Activated T-cell treated with anti-CD3 and anti-CD28 coated beads for 48 hours (primary cell): ENCODE measurements at places on chromosomes 11 and 22.

DNA sequence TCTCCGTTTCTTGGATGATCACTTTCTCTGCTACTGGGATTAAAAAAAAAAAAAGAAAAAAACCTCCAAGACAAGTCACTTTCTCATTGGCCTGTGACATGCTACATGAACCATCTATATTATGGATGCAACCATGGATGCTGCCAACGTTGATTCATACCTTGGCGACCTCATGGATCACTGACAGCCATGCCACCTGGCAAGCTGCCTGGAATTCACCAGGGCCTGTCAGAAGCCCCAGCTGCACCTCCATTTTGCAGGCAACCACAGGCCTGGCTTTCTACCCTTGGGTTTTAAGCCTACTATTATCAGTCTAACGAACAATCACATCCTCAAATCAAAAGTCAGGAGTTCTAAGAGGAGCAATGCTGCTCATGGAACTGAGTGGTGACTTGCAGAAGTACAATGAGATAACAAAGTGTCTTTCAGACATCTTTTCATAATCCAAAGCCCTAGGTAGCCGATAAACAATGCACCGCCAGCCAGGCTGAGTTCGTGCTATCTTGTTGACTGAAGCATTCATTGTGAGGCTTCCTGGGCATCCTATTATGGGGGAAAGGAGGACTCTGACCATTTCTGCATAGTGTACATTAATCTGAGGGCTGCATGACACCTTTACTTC is 48.0 kb upstream of the CADM1 start:
- DNase-seq = no peak

DNA sequence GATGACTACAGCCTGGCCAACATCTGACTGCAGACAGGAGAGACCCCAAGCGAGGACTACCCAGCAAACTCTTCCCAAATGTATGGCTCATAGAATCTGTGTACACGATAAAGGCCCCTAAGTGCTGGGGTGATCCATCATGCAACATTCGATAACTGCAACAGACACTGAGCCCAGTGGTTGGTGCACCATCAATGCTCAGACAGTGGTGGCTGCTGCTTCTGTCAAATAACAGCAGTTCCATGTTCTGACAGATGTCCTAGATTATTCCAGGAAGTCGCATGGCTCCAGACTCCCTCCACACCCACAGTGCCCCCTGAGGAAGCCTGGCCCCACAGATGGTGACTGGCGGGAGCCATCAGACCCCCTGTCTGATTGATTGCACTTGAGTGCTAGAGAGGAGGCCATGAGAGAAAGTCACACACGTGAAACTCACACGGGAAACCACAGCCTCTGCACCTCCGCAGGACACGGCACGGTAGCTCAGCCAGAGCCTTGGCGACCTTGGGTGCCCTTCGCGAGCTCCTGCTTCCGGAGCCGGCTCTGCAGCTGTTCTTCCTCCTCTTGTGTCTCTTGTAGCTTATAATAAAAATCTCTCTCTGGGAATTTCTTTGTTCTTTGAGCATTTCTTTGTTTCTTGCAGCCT is 1155.9 kb downstream of the TBC1D22A start:
- peak; percentile 6 for DNase-seq

- DNase-seq = no peak
Observed at GRCh38 chr11:134925432-134925831, 513.4 kb upstream of the B3GAT1 start.

- DNase-seq = no peak
Observed at GRCh38 chr11:47305734-47306483, 36.0 kb downstream of the MADD start.

DNA sequence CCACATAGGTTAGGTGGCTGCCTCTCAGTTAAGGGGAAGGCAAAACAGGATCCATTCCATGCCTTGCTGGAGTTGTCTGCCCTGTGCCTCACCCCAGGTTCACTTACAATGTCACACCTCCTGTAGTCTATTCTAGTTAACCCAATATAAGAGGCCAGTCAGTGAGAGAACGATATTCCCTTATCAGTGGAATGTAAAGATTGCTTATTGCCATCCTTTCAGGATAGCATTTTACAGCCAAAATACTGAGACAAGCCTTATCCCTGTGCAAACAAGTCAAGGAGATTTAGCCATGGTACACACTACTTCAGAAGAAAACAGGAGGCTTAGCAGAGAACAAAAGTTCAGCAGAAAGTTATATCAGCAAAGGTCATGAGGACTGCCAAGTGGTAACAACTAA is 5.5 kb downstream of the CYP2R1 start:
- DNase-seq = no peak

GRCh38 chr11:128179512-128179911 is 407.8 kb downstream of the ETS1 start:
- no peak for DNase-seq

GRCh38 chr22:41636467-41636866 is 15.4 kb downstream of the XRCC6 start:
- DNase-seq = no peak

GRCh38 chr11:98630736-98631135 is 390.0 kb upstream of the CNTN5 start:
- no peak for DNase-seq

DNA sequence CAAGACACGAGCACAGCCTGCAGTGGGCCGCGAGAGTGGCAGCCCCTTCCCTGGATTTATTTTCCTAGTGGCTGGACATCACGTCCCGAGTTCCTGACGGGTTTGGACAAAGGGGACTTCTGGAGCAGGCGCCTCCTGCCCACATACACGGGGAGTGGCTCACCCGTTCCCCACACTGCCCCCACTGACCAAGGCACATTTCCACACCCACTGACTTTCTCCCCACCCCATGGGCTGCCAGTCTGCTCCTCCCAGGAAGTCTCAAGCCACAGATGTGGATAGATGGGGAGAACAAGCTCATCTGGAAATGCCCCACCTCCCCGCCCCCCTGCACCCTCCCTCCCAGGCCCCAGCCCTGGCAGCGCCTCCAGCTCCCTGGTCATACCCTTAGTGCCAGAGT is 34.0 kb upstream of the FADD start:
- no peak for DNase-seq

GRCh38 chr11:35250621-35251020 is 111.7 kb downstream of the CD44 start:
- DNase-seq = no peak

GRCh38 chr22:49133541-49133940 is 694.1 kb downstream of the BRD1 start:
- DNase-seq = no peak

DNA sequence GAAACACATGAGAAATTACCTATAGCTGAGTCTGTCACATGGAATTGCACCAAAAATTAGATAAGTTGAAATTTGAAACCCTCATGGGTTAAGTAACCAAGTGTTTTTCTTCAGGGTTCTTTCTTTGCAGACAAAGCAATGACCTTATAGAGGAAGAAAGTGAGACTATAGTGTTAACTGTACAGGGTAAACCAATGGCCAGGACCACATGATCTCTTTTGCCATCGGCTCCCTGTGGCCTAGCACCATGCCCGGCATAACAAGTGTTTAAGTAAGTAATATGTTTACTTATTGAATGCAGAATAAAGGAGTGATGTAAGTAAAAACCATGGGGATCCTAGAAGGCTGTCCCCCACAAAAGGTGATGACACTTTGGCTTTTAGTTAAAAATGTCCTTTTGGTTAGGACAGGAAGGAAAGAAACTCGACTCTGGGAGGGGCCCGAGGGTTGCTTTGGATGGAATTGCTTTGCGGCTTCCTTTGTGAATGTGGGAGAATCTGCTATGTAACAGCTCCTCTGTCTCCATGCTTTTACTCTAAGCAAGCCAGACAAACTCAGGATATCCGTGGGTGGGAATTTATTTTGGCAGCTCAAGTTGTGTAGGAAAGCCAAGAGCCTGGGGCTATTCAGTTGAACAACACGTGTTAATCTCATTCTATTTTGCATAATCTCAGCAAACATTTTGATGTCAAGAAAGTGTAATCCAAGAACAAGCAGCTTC is 454.7 kb downstream of the INSC start:
- DNase-seq = no peak

GRCh38 chr22:28444659-28445058 is 235.0 kb downstream of the TTC28 start:
- DNase-seq = no peak

DNA sequence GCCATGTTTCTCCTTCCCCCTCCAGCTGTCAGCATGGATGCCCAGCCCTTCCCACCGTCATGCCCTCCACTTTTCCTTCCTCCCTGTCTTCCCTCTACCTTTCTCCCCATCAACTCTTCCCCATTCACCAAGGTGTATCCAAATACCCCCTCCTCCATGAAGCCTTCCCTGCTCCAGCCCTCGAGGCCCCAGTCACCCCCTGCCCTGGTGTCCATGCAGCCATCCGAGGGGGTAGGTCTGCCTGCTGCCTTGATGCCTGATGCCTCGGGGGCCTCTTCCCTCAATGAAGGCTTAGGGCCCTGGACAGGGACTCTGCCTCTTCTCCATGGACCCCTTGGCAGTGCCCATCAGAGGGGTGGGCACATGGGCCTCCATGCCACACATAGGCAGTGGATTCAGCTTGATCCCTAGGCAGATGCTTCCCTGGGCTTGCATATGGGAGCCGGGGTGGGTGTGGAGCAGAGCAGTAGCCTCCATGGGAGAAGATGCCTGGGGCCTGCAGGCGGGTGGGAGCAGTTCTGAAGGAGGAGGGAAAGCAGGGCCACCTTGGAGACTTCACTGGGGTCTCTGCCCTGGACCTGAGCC is 795.8 kb downstream of the BRD1 start:
- DNase-seq = no peak

- DNase-seq = no peak
Observed at GRCh38 chr11:119978696-119979095, 159.2 kb downstream of the TRIM29 start.

- no peak for DNase-seq
Observed at GRCh38 chr11:14582793-14583192, 60.8 kb upstream of the PDE3B start.

- DNase-seq = no peak
Observed at GRCh38 chr11:28529540-28530410, 421.6 kb downstream of the METTL15 start.

GRCh38 chr11:108708173-108708572 is 43.3 kb downstream of the DDX10 start:
- DNase-seq = no peak

- DNase-seq = no peak
Observed at GRCh38 chr11:84264066-84264465, 977.9 kb upstream of the CCDC90B start.

DNA sequence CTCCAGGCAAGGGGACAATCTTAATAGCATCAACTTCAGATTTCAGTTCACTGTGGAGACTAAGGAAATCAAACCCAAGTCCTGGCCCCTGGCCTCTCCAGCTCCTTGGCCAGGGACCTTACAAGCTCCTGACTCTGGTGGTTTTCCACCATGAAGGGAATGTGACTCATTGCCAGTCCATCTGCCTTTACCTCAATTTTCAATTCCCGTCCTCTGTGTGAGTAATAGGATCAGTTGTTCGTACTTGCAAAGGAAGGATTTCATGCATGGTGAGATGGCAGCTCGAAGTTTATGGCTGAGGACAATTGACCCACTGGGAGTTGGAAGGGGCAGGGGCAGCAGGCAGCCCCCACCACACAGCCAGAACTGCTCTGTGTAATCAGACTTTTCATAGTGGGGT is 42.5 kb downstream of the INSC start:
- DNase-seq = no peak

- DNase-seq = no peak
Observed at GRCh38 chr22:43535741-43536140, 123.9 kb downstream of the MPPED1 start.

DNA sequence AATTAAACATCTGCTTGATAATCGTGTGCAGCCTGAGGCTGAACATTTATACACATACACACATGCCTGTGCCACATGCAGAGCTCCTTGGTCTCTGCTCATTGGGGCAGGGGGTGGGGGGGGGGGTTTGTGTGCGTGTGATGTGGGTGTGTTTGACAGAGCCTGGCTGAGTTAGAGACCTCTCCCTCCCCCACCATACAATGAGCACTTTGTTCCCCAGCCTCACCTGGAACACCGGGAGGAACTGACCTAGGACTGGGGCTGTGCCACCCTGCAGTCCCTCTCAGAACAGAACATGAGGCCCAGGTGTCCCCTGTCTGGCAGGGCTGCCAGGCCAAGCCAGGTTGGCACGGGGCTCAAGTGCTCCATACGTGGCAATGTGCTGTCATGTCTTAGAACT is 96.6 kb downstream of the TP53I11 start:
- DNase-seq = no peak

- DNase-seq = no peak
Observed at GRCh38 chr11:85643191-85643614, 4.6 kb upstream of the TMEM126A start.

DNA sequence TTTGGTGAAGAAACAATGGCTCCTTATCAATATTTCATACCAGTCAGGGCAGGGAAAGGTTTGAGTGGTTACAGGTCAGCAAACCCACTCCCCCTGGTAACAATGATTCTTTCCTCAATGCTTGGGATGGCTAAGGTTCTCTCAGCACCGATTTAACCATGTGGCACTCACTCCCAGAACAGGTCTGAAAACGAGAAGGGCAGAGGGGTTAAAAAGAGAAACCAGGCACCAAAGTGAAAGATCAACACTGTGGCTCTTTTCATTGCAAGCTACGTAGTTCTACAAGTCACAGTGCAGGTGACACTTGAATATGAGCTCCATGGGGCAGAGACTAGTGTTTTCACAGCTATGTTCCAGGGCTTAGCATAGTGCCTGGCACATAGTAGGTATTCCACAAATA is 132.4 kb downstream of the PLEKHA7 start:
- DNase-seq = no peak

DNA sequence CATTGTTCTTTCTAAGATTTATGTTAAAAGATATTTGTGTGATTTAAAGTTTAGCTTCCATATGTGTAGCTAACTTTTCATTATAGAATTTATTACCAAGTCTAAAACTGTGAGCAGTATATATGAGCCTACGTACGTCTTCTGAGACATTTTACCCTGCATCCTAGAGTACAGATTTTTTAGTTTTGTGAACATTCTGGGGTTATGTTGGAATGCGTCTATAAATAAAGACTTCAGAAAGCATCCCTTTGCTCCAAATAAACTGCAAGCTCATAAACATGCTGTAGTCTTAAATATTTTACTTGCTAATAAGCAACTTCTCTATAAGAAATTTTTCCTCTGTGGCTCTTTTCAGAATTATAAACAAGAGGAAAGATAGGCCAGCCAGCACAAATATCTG is 236.5 kb downstream of the DDX10 start:
- no peak for DNase-seq

- peak; percentile 97 for DNase-seq
Observed at GRCh38 chr22:36454916-36455570, 26.4 kb downstream of the TXN2 start.

GRCh38 chr11:67289651-67290479 is 762 bp downstream of the ANKRD13D start:
- DNase-seq = no peak

DNA sequence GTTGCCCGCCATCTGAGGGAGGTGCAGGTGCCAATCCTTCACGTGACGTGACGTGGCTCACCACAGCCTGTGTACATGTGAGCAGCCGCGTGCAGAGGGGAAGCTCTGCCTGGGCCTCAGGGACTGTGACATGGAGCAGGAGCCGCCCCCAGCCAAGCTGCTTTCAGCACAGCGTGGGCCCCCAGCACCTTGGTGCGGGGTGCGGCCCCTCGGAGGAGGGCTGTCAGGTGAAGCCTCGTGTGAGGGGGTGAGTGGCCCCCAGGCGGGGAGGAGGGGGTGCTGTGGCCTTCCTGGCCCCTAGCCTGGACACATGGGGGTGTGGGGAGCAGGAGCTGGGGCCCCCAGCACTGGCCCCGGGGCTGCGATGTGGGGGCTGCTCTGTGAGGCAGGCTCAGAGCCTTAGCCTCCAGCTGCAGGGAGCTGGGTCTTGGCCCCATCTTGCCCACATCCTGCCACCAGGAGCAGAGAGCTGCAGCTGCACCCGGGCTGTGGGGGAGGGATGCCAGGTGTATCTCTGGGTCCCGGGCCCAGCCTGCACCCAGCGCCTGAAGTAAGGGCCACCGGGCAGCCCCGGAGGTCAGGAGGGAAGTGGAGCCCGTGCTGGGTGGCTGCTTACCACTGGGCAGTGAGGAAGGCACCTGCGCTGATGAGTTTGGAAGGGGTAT is at the start of gene ADORA2A:
ADORA2A (plus strand) TSS at position 100 of the 665 bp plus-strand sequence. CDS start 5,806 bp downstream, outside the sequence.
- peak; percentile 73 for DNase-seq
